ENCODE measurements at places on chromosomes 13 and 19.

GRCh38 chr19:14615623-14616022 lies 32.7 kb downstream of the CLEC17A start:
- no peak for DNase-seq

DNA sequence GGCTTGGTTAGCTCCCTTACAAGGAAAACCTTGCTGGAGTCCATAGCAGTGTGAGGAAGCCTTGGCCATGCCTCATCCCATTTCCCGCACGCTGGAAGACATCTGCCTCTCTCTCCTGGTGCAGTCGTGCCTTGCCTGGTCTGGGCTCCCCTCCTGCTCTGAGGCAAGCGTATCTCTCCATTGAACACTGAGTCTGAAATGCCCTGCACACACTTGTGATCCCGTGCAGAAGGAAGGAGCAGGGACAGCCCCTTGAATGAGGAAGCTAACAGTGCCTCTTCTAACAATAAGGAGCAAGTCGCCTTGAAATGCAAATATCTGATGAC lies 407 bp upstream of the ZNF440 start:
- DNase-seq, result no peak

- DNase-seq, result no peak
Measured at GRCh38 chr19:47280183-47280797, 5.6 kb downstream of the INAFM1 start.

DNA sequence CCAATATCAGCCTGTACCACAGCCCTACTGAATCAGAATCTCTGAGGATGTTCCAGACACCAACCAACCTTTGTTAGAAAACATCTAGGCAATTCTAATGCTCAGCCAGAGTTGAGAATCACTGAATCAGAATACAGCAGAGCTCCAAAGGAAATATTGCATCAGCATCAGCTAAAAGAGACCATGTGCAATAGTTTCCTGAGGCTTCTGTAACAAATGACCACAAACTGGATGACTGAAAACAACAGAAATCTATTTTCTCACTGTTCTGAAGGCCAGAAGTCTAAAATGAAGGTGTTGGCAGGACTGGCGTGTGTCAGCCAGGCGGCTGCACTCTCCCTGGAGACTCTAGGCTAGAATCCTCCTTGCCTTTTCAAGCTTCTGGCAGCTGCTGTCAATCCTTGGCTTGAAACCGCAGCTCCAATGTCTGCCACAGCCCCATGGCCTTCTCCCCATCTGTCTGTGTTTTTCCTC lies 1.2 kb upstream of the DCT start:
- DNase-seq, result no peak

DNA sequence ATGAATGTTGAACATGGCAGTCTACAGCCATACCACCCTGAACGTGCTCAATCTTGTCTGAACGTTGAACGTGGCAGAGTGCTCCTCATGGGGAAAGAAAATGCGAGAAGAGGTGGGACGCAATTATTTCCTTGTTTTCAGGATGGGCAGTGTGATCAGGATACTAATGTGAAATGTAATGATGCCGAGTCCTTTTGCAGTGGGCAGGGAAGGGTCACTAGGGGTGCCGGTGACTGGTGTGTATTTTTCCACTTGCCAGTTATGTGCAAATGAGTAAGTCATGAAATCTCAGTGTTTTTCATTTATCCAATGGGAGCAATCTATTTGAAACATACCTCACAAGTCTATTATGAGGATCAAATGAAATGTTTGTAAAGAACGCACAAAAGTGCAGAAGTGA lies 84.8 kb downstream of the LNX2 start:
- no peak for DNase-seq

- no peak for DNase-seq
Measured at GRCh38 chr19:18430417-18431144, 7.4 kb downstream of the ISYNA1 start.

DNA sequence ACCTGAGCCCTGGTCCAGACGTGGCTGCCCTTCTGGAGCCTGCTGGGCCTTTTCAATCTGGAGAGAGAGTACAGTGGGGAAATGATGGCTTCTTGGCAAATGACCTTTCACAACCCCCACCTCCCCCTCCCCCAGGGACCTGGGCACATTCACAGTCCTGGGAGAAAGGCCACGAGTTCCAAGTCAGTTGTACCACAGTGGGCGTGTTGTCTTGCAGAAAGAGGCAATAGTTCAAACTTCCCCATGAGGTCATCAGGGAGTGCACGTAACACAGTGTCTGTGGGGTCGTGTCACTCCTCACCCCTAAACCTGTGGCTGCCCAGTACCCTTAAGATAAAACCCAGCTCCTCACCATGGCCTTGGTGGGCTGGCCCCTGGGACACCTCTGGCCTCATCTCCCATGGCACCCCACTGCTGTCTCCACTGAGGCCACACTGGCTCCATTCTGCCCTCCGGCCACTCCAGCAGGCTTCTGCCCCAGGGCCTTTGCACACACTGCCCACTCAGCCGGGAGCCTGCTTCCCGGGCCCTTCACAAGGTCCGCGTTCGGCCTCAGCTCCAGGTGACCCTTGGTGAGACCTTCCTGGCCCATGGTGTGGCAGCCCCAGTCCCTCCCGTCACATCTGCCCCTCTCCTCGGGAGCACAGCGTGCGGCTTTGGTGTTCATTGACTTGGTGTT lies 13.3 kb downstream of the PLIN4 start:
- DNase-seq, result no peak

DNA sequence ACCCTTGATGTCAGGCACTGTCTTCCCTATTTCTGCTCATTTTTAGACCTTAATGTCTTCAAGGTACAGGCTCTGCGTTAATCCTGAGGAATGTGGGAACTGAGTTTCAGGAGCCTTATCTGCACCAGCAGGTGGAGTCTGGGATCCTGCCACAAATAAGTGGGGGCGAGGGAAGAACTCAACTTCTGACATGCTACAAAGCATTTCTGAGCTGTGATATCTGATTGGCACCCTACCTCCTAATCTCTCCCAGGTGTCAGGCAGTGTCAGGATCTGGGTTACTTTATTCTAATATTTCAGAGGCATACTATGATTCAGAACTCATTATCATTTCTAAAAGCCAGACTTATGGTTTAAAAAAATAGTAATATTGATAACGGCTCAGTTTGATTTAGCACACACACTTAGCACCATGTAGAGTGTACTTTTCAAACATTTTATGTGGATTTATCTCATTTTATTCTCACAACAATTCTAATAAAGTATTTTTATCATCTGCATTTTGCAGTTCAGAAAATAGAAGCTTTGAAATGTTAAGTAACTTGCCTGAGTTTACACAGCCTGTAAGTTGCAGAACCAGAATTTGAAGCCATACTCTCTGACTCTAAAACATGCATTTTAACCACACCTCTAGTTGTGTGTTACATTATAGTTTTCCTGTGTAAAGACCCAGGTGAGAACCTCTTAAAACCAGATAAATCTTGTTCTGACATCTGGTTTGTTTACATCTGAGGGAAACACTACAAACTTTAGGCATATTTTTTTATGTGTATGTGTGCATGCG lies 358.6 kb downstream of the TDRD3 start:
- DNase-seq, result no peak

- DNase-seq, result no peak
Measured at GRCh38 chr19:13036366-13036976, 41.2 kb downstream of the NFIX start.

DNA sequence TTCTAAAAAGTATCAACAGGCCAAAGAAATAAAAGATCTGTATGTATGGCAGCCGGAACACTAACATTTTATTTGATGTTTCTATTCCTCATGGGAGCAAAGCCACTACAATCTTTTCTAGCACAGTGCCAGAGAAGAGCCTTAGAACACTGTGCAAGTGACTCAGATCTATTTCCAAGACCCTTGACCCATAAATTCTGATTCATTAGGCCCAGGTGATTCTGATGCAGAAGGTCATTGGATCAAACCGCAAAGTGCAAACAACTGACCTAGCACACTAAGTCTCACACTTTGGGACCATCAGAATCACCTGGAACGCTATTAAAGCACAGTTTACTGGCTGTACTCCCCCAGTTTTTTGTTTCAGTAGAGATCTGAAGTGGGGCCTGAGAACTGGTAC lies 87.6 kb downstream of the MYCBP2 start:
- DNase-seq, result no peak

- no peak for DNase-seq
Measured at GRCh38 chr13:109821103-109821502, 34.7 kb upstream of the IRS2 start.

All from neuronal stem cell (in vitro differentiated cells).